ENCODE measurements at places on chromosomes 5 and 9.

DNA sequence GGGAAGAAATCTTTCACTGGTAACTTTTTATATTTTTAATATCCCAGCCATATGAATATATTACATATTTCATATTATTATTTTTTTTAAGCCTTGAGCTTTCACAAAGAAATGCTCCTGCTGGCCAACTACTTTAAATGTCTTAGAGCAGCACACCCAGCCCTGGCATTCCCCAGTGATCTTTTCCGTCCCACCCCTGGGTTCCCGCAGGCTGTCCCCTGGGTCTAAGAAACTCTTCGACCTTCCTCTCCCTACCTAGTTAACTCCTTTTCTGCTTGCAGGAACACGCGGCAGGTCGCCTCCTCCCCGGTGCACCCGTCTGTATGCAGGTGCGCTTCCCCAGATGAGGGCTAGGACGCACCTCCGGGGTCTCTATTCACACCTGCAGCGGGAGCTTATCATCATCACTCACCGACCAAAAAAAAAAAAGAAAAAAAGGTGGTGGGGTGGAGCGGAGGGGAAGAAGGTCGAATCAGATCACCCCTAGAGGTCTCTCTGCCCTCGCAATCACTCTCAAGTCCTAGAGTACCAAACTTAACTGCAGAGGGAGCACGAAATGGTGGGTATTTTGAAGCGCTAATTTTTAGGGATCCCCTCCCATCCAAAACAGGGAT lies 696 bp downstream of the ZFP62 start:
- no peak for DNase-seq

GRCh38 chr5:531749-532315 lies 7.6 kb upstream of the SLC9A3 start:
- no peak for DNase-seq

DNA sequence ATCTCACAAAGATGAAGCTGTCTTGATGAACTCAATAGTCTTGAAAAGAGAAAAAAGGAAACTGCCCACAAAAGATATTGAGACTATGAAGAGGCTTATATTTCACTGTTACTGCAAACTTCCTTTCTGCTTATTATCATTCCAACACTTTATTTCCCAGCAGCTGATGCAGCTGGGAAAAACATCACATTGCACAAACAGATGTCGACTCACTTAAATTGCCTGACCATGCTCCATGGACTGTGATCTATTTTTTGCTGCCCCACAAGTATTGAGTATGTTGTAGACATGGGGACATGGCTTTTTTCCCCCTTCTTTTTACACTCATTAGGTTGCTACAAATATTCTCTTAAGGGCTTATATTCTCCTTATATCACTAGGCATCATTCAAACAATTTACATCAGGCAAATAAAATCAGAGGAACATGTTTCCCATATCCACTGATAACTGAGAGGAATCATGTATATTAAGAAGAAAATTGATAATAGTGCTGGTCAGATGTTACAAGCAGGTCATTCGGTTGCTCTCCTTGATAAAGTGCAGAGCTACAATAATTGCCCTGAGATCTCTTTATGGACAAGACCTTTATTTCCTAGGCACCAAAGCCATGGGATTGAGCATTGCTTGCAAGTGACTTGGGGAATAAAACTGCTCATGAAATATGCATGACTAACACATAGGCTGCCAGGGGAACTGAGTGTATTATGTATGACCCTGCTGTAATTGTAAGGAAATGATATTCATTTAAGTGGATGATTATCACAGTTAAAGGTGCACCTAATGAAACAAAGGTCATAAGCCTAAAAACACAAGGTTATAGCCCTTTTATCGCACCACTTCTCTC lies 509.9 kb downstream of the ZNF608 start:
- DNase-seq: no peak

- DNase-seq: no peak
Measured at GRCh38 chr5:171714261-171714660, 71.4 kb upstream of the SMIM23 start.

GRCh38 chr9:136058084-136058483 lies 37.0 kb downstream of the NACC2 start:
- DNase-seq: no peak

GRCh38 chr9:116628716-116629115 lies 58.4 kb upstream of the TRIM32 start:
- no peak for DNase-seq
